ENCODE measurements at places on chromosomes 7 and 10.

- no peak for DNase-seq
These were observed 20.3 kb upstream of the PANK1 start for GRCh38 chr10:89665302-89665701.

- no peak for DNase-seq
These were observed 111.4 kb upstream of the AGK start for GRCh38 chr7:141439776-141440175.

GRCh38 chr10:113605268-113605978 is 52.6 kb downstream of the HABP2 start:
- no peak for DNase-seq

DNA sequence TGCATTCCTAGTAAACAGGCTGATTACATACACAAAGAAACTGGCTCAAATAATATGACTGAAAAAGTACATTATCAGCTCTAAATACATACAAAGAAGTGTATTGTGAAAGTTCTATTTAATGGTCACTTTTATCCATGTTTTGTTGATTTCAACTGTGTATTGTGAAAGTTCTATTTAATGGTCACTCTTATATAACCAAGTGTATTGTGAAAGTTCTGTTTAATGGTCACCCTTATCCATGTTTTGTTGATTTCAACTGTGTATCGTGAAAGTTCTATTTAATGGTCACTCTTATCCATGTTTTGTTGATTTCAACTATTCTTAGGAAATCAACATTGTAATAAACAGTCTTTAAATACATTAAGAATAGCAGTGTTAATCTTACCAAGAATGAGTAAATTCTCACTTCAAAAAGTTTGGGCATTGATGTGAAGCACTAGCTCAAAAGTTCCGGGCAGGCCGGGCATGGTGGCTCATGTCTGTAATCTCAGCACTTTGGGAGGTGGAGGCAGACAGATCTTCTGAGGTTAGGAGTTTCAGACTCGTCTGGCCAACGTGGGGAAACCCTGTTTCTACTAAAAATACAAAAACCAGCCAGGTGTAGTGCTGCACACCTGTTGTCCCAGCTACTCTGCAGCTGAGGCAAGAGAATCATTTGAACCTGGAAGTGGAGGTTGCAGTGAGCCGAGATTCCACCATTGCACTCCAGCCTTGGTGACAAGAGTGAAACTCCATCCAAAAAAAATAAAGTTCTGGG is 34.8 kb upstream of the FEZF1 start:
- DNase-seq: no peak

DNA sequence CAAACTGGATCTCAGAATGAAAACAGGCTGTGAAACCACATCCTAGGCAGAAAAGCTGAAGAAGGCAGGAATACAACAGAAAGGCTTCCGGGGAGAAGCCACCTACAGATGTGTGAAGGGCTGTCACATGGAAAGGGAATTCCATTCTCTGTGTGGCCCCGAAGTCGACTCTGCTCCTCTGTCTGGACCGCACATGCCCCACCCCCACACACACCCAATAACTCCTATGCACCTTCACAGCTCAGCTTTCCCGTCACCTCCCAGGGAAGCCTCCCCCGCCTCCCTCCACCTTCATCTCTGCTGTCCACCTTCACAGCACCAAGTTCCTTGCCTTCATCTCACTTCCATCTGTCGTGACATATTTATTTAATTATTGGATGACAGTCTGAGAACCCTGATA is 23.4 kb upstream of the ENO4 start:
- no peak for DNase-seq

DNA sequence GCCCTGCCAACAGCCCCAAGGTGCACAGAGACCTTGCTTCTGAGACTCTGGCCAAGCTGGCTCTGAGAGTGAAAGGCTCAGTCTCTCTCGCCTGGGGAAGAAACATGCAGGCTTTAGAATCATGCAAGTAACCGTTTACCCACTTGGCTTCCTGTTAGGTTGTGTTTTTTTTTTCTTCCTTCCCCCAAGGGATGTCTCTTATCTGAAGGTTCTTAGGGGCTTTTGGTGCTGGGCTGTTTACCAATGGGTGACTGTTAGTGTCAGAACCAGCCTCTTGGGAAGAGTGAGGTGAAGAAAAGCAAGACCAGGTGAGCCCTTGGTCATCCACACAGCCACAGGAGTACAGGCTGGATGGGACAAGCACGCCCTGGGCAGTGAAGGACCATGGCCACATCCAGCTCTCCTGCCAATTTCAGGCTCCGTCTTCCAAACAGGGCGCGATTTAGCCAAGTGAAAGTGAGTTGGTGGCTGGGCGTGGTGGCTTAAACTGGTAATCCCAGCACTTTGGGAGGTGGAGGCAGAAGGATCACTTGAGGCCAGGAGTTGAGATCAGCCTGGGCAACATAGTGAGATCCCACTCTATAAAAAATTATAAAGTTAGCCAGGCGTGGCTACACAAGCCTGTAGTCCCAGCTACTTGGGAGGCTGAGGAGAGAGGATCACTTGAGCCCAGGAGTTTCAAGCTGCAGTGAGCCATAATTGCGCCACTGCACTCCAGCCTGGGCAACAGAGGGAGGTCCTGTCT is 76.3 kb upstream of the CUX1 start:
- no peak for DNase-seq

DNA sequence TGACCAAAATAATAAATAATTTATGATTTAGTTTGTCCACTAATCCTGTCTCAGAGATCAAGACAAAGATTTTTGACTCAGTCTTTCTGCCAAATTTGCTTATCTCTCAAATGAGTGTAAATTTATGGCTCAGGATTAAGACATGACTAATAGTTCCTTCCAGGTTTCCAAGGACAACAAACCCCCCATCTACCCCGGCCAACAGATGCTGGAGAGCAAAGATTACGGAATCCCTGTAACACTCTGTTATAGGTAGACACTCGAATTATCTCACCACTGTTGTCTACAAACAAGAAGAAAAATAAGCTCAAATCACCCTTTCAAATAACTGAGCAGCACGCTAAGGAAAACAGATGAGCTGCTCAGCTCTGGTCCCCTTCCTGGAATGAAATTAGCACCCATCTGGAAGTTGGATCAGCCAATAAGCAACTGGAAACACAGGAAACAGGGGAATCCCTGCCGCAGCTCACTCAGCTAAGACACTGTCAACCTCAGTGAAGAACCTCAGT is 56.8 kb upstream of the SVIL start:
- no peak for DNase-seq

- DNase-seq: no peak
These were observed 71.7 kb downstream of the MAP3K8 start for GRCh38 chr10:30505543-30506298.

GRCh38 chr10:126570621-126571602 is 99.6 kb downstream of the C10orf90 start:
- no peak for DNase-seq

Data from stimulated activated CD8-positive, alpha-beta memory T cell treated with anti-CD3 and anti-CD28 coated beads, Interleukin-2, amount 100 ng/mL, for 1 hour (primary cell).